Spinal cord (tissue), 10 donors: ENCODE measurements at places on chromosomes 13 and 19. TPM values are rescaled to one million over a fixed set of nuclear protein-coding genes. Genes with fewer than 3 reads are reported as not detected.
A peak's percentile ranks its signal among the peaks of the same experiment; 100 is the strongest.

The ZNF878 gene
- total RNA-seq, result 0.59 TPM

DNA sequence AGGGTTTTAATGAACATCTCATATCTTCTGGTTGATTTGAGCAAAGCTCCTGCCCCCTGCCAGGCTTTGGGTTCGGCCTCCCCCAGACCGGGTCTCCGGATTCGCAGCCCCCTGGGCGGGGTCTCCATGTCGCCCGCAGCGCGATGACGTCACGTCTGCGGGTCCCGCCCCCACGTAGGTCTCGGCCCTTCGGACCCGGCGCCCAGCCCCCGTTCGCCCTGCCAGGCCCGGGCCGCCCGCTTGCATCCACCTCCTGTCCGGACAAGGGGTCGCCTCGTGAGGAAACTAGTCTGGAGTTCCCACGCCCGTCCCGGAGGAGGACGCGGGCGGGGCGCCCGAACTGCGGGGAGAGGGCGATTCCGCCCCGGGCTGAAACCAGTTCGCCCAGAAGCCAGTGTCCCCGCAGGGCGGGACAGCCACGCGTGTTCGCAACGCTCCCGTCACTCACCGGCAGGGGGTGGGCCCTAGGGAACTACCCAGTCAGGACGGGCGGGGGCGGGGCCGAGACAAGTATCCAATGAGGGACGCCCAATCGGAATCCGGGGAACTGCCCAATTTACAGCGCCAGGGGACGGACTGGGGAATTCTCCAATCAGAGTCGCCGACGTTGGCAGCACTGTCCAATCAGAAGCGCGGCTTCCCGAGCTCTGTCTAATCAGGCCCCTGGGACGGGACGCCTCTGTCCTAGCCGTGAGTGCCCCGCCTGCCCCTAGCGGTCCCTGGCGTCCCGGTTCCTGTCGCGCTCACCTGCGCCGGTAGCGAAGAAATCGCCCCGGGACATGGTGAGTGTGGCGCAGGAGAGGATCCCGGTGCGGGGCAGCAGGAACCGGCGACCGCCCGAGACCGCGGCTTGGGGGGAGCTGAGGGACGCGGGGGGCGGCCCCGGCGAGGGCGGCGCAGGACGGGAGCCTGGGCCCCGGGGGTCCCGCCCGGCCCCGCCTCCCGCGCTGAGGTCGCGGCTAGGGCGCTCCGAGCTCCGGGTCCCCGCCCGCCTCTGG, at the start of gene ZNF555:
TSS of gene ZNF555 (plus strand) at position 682 of the 998 bp plus-strand sequence. CDS start at position 780, 98 bp downstream.
- peaks cover 15% of the 10 kb centered on the region for H3K4me1 ChIP-seq
- peak; percentile 100 for DNase-seq
- peak within 1 kb of the TSS; percentile 96 for H3K27ac ChIP-seq
- peak within 1 kb of the TSS; percentile 73 for H3K4me3 ChIP-seq
- H3K36me3 ChIP-seq, result peaks cover 11% of the 10 kb centered on the region
- H3K27me3 ChIP-seq, result no peaks in the 10 kb centered on the region

The LSR gene
- 2.0 TPM for total RNA-seq

The FGF22 gene
- 1.2 TPM for total RNA-seq

DNA sequence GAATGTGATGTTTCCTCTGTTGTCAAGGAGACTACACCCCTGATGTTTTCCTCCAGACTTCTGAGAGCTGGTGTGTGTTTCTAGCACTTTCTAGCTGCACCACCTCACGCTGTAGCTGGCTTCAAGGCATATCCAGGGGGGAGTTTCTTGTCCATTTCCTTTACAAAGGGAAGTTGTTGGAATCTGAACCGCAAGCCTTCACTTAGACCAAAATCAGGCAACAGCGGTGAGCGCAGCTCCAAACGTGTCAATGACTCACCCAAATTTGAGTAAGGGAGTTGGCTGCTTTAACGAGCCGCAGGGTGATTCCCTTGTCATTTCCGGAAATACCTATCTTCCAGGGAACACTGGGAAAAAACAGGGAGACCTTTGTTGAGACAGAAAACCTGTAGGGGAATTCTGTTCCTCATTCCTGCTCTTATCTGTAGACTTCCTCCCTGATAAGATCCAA, 2.5 kb downstream of the LDLR start:
- peak overlapping the region; percentile 85 for H3K4me3 ChIP-seq
- H3K4me1 ChIP-seq, result peaks cover 67% of the 10 kb centered on the region
- peak overlapping the region; percentile 97 for H3K27ac ChIP-seq

DNA sequence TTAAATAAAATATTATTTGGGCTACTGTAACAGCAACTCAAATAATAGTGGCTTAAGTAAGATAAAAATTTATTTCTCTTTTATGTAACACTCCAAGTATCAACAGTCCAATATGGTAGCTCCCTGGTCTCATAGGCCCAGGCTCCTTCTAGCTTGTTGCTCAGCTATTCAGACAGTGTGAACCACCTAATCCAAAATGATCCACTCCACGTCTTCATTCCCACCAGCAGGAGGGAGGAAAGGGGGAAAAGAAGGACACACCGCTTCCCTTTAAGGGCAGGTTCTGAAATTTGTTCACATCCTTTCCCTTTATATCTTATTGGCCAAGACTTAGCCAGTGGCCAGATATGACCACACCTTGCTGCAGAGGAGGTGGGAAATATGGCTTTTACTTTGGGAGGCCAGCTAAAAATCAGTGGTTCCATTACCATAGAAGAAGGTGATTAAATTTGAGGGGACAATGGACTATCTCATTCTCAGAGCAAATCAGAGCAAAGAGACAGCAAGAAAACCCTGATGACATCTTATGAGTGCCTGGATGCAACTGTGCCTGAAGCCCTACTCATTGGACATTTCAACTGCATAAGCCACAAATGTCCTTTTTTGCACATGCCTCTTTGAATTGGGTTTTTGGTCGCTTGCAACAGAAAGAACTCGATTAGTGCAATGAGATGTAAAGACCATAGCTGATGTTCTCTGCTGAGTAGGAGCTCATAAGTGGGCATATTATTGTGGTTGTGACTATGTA, 7.0 kb upstream of the EPOR start:
- H3K4me1 ChIP-seq, result no peaks in the 10 kb centered on the region
- H3K27ac ChIP-seq, result no peak overlapping the region
- H3K27me3 ChIP-seq, result no peaks in the 10 kb centered on the region
- H3K36me3 ChIP-seq, result no peaks in the 10 kb centered on the region
- no peak overlapping the region for H3K4me3 ChIP-seq
- no peak for DNase-seq

GRCh38 chr13:48411841-48412531, 927 bp downstream of the LPAR6 start:
- peak overlapping the region; percentile 83 for H3K27ac ChIP-seq
- peak overlapping the region; percentile 37 for H3K4me3 ChIP-seq
- DNase-seq, result peak; percentile 9

DNA sequence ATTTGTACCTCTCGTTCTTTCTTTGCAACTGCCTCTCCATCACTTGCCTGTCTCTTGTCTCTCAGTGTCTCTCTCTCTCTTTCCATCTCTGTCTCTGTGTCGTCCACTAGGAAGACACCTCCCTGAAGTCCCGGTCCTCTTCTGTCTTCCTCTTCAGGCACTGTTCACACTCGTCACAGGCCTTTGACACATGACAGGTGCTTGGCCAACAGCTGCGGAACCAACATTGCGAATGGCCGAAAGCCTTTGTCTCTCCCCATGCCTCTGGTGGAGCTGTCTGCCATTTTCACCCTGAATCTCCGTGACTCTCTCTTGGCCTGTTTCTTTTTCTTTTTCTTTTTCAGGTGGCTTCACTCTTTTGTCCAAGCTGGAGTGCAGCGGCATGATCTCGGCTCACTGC, 2.8 kb downstream of the HIPK4 start:
- no peaks in the 10 kb centered on the region for H3K4me1 ChIP-seq
- peaks cover 9% of the 10 kb centered on the region for H3K36me3 ChIP-seq
- H3K27me3 ChIP-seq, result no peaks in the 10 kb centered on the region
- H3K4me3 ChIP-seq, result no peak overlapping the region

DNA sequence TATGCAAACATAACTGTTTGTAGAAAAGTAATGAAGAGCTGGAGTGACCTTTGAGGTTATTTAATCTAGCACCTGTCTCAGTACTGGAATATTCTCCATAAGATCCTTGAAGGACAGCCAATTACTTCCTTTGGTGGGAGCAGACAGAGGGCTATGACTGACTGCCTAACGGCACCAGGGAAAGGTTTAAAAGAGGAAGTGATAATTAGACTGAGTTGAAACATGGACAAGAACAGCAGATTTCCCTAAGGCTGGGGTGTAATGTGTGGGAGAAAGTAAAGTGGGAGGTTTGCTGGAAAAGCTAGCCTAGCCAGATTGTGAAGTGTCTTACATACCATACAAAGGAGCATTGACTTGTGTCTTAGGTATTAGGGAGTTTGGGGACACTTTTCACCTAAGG, 191.3 kb upstream of the PCDH9 start:
- H3K4me1 ChIP-seq, result no peaks in the 10 kb centered on the region
- no peaks in the 10 kb centered on the region for H3K36me3 ChIP-seq
- H3K4me3 ChIP-seq, result no peak overlapping the region
- no peaks in the 10 kb centered on the region for H3K27me3 ChIP-seq
- DNase-seq, result no peak

The ICAM4 gene
- 1.8 TPM for total RNA-seq

The SIGLEC12 gene
- 0.06 TPM for total RNA-seq
